ENCODE measurements at places on chromosomes 3 and 15. TPM values are rescaled to one million over a fixed set of nuclear protein-coding genes. Genes with fewer than 3 reads are reported as not detected.

The DYNLT2B gene
- polyA plus RNA-seq, result 39.7 TPM

The XCR1 gene
- not detected for polyA plus RNA-seq

GRCh38 chr3:9791790-9792404, 376 bp downstream of the TADA3 start:
- no peak for DNase-seq

DNA sequence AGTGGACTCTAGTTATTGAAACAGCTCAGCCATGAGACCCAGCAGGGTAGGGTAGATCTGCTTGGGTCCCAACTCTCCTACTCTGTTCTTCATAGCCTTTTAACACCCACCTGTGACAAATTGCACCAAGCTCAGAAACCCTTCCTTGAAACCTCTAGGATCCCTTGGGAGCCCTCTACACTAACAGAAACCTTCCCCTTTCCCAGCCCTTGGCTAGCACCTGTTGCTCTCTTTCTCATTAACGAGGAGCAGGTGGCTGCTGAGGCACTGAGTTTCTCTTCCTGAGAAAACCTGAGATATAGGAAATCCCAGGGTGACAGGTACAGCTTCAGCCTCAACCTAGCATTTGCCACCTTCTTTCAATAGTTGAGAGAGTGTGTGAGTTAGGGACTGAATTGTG, 88.3 kb upstream of the CLSTN2 start:
- no peak for DNase-seq

DNA sequence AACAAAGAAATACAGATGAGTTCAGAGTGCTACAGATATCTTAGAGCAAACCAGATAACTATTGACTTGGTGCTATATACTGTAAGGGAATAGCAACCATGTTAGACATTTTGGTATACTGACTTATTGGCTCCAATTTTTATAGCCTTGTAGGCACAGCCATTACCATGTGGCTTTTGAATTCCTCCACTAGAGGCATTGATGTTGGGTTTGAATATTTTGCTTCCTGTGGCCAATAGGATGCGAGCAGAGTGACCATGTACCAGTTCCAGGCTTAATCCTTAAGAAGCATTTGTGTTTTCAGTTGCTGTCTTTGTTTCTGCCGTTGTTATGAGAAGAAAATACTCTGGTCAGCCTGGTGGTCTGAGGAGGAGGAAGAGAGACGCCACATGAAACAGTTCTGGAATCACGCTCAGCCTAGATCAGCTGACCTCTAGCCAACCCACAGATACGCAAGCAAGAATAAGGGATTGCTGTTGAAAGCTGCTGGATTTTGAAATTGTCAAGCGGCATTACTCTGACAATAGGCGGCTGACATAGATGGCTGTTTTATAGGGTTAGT, 109.4 kb upstream of the TNIK start:
- no peak for DNase-seq

DNA sequence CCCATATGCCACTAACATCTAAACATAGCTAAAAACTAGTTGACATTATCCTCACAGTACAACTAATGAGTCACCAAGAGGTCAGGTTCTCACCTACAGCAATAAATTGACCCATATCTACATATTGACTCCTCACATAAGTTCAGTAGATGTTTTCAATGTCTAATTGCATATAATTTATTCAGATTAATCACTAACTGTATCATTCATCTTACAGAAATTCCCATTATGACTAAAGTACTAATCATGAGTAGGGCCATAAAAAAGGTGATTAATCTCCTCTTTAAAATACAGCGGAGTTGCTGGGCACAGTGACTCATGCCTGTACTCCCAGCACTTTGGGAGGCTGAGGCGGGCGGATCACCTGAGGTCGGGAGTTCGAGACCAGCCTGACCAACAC, 82.4 kb upstream of the ST3GAL6 start:
- DNase-seq, result peak; percentile 36

- DNase-seq, result no peak
Observed at GRCh38 chr15:99071091-99071680, 33.7 kb upstream of the SYNM start.

GRCh38 chr15:65146438-65146837, 12.8 kb upstream of the PDCD7 start:
- no peak for DNase-seq

DNA sequence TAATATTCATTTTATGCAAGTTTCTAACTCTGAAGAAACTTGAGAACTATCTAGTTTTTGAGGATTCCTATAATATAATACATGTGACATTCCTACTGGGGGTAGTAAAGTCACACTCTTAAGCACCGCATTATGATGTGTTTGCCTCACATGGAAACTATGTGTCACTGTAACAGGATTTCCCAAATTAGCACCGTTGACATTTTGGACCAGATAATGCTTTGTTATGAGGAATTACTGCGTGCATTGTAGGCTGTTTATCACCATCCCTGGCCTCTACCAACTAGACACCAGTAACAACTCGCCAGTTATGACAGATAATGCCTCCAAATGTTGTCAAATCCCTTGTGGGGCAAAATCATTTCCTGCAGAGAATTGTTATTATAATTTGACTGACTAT, 267.8 kb downstream of the RAP2B start:
- peak; percentile 60 for DNase-seq

The IGF2BP2 gene
- polyA plus RNA-seq, result 62.5 TPM

The GREM1 gene
- 575 TPM for polyA plus RNA-seq

The HTR3E gene
- polyA plus RNA-seq, result not detected

GRCh38 chr3:48661501-48662144, 1.1 kb downstream of the CELSR3 start:
- DNase-seq, result peak; percentile 62

- DNase-seq, result no peak
Observed at GRCh38 chr3:48696156-48696555, 10.4 kb upstream of the NCKIPSD start.

- DNase-seq, result no peak
Observed at GRCh38 chr15:52220937-52221660, 29.9 kb upstream of the GNB5 start.

The SLC38A3 gene
- polyA plus RNA-seq, result 0.93 TPM

The OXSR1 gene
- polyA plus RNA-seq, result 15.0 TPM

- DNase-seq, result peak; percentile 81
Observed at GRCh38 chr15:44157679-44158078, 37.4 kb downstream of the FRMD5 start.

The IL16 gene
- 0.94 TPM for polyA plus RNA-seq

GRCh38 chr3:136093771-136094170, 102.4 kb downstream of the MSL2 start:
- no peak for DNase-seq

The CASR gene
- polyA plus RNA-seq, result not detected

DNA sequence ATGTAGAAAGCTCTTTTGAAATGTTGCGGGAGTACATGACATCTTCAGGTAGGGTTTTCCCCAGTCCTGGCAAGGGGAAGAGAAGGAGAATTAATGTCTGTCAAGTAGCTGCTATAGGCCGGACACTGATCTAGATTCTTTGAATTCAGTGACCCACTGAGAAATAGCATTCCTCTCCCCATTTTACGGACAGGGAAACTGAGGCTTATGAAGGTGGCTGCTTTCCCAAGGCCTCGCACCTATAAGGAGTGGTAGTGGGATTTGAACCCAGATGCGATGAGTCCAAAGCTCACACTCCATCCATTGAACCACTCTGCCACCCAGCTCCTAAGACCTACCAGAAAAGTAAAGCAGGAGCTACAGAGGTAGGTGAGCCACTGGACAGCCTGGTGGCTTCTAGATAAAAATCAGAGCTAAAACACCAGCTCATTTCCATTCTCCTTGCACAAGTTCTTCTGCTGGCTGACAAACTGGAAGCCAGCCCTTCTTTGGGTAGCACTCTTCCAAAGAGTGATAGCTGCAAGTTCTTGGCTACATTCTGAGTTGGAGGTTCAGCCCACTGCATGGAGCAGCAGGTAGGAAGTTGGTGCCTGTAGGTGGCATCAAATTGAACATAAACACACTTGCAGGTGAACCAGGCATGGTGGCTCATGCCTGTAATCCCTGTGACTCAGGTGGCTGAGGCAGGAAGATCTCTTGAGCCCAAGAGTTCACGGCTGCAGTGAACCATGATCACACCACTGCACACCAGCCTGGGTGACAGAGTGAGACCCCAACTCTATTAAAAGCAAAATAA, 22.0 kb downstream of the ZNF710 start:
- no peak for DNase-seq

The SPPL2A gene
- polyA plus RNA-seq, result 149 TPM

The TTLL13 gene
- polyA plus RNA-seq, result not detected

GRCh38 chr15:35440265-35440664, 105.7 kb downstream of the DPH6 start:
- DNase-seq, result no peak

DNA sequence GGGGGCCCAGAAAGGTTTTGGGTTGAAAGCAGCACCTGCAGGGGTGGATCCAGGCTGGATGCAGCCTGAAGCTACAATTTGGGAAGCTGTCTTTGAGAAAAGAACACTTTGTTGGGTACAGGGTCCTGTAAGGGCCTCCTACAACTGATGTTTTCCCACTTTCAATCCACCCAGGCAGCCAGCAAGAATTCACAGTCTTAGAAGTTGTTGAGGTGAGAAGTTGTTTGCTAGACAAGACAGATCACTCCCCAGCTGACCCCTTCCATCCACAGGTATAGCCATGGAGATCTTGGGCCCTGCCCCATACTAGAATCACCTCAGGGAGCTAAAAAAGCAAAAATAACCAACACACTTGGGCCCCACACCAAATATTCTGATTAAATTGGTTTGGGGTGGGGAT, 10.3 kb upstream of the SMAD6 start:
- DNase-seq, result no peak

- DNase-seq, result peak; percentile 56
Observed at GRCh38 chr15:48392356-48392755, 61.1 kb downstream of the DUT start.

The RARRES1 gene
- polyA plus RNA-seq, result 1.0 TPM

DNA sequence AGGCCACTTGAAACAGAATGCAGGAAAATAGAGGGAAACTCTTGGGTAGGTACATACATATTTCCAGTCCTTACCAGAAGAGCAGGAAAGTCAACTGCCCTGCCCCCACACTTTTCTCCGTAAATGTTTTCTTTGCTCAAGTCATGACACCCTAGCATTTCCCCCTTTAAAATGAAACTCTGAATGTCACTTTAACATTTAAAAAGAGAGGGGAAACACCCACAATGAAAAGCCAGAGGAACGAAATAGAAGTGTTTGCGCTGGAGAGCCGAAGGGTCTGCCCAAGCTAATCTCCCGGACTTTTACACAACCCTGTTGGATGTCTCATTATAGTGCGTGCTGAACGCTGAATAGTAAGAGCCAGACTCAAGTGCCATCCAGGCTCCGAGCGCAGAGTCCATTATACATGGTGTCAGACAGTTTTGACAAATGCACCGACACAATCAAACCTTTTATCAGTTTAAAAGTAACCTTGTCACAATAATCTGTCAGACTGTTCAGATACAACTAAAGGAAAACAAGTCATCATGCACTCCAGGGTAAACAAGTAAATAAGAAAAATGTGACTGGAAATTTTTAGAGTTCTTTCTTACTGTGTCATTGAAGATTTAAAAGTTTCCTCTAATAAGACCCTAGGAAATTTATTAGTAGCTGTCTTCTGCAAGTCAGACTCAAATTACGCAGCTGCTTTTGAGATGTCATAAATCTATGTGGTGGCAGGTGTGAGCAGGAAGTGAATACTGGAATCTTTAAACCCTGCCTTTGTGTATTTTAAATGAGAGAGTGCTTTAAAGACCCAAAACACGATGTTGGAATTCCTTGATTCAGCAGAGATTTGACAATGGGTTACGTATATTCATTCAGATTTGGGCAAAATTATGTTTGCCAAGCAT, 159.8 kb downstream of the RBMS3 start:
- no peak for DNase-seq

The THRB gene
- 3.3 TPM for polyA plus RNA-seq

The GNAT1 gene
- not detected for polyA plus RNA-seq

DNA sequence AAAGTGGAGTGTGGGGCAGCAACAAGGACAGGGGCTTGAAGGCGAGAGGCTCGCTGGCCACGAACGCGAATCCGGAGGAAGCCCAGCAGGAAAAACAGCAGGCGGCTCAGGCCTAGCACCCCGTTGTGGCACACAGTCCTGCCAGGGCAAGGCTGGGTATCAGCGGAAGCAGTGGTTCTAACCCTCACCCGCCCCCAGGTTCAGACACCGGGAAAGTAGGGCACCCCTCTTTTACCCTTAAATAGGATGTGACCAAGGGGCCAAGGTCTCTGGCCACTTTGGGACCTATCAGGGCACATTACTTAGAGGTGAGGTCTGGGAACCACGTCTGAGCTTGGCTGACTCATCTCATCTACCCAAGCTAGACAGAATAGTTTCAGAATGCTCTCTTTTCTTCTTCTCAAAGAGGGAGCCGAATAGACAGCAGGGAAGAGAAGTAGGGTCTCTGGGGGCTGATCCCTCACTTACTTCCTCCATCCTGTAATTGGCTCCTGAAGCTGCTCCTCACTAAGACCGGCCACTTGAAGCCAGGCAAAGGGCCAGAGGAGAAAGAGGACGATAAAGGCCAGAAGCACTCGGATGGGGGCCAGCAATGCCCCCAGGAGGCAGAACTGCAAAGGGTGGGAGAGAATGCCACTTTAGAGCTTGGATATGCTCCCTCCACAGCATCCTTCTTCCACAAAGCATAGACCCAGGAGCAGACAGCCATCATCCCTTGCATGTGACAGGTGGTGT, 1.7 kb downstream of the LPCAT4 start:
- DNase-seq, result peak; percentile 16

DNA sequence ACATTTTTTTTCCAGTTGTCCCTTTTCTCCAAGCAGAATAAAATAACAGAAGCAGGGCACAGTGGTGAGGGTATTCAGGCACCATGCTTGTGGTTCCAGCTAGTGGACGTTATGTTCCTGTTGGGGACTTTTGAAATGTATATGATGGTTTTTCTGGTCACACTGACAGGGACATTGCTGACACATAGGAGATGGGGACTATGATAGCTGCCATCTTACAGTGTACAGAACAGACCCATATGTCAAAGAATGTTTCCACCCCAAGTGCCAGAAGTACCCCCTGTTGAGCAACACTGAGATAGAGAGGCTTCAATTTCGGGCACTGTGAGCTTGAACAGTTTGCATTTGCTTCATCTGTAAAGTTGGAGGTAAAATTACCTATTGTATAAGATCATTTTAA, 38.6 kb downstream of the MCTP2 start:
- DNase-seq, result no peak

The TMCO5A gene
- polyA plus RNA-seq, result not detected

GRCh38 chr3:116166121-116166520, 279.2 kb downstream of the LSAMP start:
- no peak for DNase-seq
